ENCODE measurements at places on chromosomes 7 and 10. TPM values are rescaled to one million over a fixed set of nuclear protein-coding genes. Genes with fewer than 3 reads are reported as not detected.

THNSL1 gene
- 2.2 TPM for total RNA-seq

NPC1L1 gene
- not detected for total RNA-seq

MYO3A gene
- not detected for total RNA-seq

PDE6C gene
- not detected for total RNA-seq

TECTB gene
- not detected for total RNA-seq

ALOX5 gene
- 6.8 TPM for total RNA-seq

- DNase-seq = no peak
- no peaks in the 10 kb centered on the region for H3K4me1 ChIP-seq
- H3K4me3 ChIP-seq = no peak overlapping the region
These were observed 39.8 kb upstream of the C10orf67 start for GRCh38 chr10:23384364-23384763.

GRCh38 chr7:47816647-47817046 is 131.6 kb downstream of the PKD1L1 start:
- peaks cover 2% of the 10 kb centered on the region for H3K27me3 ChIP-seq
- no peak for DNase-seq
- no peak overlapping the region for H3K27ac ChIP-seq
- H3K4me3 ChIP-seq = no peak overlapping the region
- no peaks in the 10 kb centered on the region for H3K36me3 ChIP-seq

GRCh38 chr7:20440472-20441105 is 109.9 kb downstream of the ITGB8 start:
- DNase-seq = peak; percentile 16
- no peak overlapping the region for H3K27ac ChIP-seq
- no peaks in the 10 kb centered on the region for H3K36me3 ChIP-seq
- no peaks in the 10 kb centered on the region for H3K27me3 ChIP-seq
- H3K4me1 ChIP-seq = no peaks in the 10 kb centered on the region
- no peak overlapping the region for H3K4me3 ChIP-seq

DNA sequence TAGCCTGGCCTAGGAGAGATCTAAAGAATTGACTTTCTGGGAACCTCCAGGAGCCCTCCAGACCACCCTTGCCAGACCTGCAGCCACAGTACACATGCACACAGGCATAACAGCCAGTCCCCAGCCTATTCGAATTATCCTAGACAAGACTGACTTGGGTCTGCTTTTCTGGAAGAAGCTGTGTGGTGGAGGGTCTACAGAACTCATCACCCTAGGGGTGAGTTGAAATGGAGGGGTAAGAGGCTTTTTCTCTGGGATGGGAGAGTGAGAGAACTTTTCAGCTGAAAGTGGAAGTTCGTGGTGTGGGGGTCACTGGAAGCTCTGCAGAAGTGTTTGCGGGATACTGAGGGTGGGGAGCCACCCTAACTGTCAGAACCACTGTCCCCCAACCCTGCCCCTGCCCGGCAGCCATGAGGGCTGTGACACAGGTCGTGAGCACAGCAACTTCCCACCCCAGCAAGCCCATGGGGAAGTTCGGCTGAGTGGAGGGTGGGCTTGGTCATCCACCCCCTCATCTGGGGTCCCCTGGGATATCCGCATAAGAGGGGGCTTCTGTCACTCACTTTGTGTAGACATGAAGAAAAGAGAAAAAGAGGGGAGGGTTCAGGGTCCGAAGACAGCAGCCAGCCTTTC is 7.8 kb downstream of the TLX1 start:
- no peaks in the 10 kb centered on the region for H3K36me3 ChIP-seq
- H3K27me3 ChIP-seq = peaks cover 95% of the 10 kb centered on the region
- no peak overlapping the region for H3K27ac ChIP-seq
- no peak for DNase-seq
- H3K4me1 ChIP-seq = peaks cover 27% of the 10 kb centered on the region

DNA sequence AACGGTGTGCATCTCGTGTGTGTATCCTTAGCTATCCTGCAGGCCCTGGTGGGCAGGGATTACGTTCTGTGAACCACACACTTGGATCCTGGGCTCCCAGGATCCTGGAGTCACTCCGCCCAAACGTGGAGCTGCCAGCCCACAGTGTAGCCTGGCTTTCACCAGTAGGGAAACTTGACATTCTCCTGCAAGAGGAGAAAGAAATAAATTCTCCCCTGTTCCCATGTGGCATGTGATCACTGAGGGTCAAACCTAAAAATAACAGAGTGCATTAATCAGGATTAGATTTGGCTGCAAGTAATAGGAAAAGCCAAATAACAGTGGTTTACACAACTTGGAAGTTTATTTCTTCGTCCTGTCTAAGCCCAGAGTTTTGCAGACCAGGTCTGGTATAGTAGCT is 32.3 kb downstream of the PALD1 start:
- no peak for DNase-seq
- H3K4me1 ChIP-seq = peaks cover 2% of the 10 kb centered on the region
- H3K27ac ChIP-seq = no peak overlapping the region
- no peak overlapping the region for H3K4me3 ChIP-seq
- H3K27me3 ChIP-seq = peaks cover 26% of the 10 kb centered on the region

DNA sequence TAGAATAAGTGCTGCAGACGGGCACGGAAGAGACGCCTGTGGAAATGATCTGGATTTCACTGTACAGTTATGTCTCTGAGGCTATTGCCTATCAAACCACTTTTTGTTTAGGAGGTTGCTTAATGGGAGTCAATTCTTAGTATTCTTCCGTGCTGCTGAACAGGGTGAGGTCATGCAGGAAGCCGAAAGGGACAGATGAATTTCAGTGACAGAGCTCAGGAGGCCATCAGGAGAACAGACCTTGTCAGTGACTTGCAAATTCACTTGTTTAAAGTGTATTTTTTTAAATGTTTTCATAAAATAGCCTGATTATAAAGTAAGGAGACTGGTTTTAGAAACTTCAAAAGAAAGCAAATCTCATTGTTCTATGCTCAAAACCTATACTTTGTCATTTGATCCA is 58.9 kb downstream of the XRCC2 start:
- no peak overlapping the region for H3K27ac ChIP-seq
- no peaks in the 10 kb centered on the region for H3K27me3 ChIP-seq
- no peak overlapping the region for H3K4me3 ChIP-seq
- DNase-seq = no peak
- H3K4me1 ChIP-seq = no peaks in the 10 kb centered on the region

GRCh38 chr7:105297985-105298384 is 90.7 kb downstream of the SRPK2 start:
- H3K27ac ChIP-seq = peak overlapping the region; percentile 76
- no peaks in the 10 kb centered on the region for H3K27me3 ChIP-seq

GRCh38 chr7:97697396-97697795 is 34.5 kb upstream of the TAC1 start:
- no peaks in the 10 kb centered on the region for H3K4me1 ChIP-seq
- no peak for DNase-seq
- no peak overlapping the region for H3K4me3 ChIP-seq
- H3K27me3 ChIP-seq = no peaks in the 10 kb centered on the region

DNA sequence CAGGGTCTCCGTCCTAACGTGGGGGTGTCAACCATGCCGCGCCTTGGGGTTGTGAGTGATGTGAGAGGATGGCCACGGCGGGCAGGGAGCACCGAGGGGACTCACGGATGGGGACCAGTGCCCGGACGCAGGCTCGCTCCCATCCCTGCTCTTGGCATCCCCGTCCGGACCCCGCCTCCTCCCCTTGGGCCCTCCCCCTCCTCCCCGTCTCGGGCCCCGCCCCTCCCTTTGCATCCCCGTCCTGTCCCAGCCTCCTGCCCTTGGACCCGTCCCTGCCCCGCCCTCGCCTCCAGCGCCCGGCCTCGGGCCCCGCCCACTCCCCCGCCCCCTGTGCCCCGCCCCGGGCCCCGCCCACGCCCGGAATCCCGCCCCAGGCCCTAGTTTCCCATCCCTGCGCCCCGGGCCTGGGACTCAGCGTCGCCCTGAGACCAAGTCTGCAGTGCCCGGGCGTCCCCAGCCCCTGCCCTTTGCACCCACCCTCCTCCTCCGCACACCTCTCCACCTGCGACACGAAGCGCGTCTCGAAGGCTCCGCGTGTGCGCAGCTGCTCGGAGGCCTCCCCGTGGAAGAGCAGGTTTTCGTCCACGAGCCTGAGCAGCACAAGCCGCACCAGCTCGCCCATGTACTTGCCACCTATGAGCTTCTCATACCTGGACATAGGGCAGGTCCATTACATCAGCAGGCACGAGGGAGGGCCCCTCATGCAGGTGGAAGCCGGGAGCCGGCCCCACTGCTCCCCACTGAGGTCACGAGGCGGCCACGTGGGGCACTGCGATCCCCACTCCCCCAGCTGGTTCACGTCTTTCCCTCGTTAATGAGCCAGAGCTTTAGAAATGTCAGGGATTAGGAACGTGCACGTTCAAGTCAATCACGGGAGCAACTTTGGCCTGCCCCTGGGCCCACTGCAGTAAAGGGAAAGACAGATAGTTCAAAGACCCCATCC is 5.1 kb upstream of the MYL7 start:
- peak overlapping the region; percentile 39 for H3K4me3 ChIP-seq
- H3K27ac ChIP-seq = no peak overlapping the region
- no peaks in the 10 kb centered on the region for H3K36me3 ChIP-seq
- H3K27me3 ChIP-seq = peaks cover 17% of the 10 kb centered on the region
- peaks cover 6% of the 10 kb centered on the region for H3K4me1 ChIP-seq

- H3K36me3 ChIP-seq = no peaks in the 10 kb centered on the region
- no peak overlapping the region for H3K27ac ChIP-seq
- H3K27me3 ChIP-seq = no peaks in the 10 kb centered on the region
- DNase-seq = no peak
- H3K4me1 ChIP-seq = no peaks in the 10 kb centered on the region
These were observed 742.1 kb downstream of the GRID1 start for GRCh38 chr10:85624511-85624910.

DNA sequence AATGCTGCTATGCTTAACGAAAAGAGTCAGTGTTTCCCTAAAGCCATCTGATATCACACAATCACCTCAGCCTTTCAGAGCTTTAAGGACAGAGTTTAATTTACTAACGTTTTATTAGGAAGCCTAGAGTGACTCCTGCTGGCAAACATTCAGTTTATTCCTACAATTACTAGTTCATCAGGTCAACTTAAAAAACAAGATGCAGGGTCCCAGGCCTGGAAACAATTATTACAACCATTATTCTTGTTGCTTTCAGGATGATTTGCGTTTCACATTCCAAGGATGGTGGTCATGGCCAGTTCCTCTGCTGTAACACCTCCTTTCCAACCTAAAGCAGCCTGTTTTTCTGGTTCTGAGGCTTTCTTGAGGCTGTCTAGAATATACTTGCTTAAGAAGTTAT is 1.5 kb upstream of the FAM53B start:
- no peaks in the 10 kb centered on the region for H3K27me3 ChIP-seq
- peaks cover 17% of the 10 kb centered on the region for H3K36me3 ChIP-seq
- peaks cover 49% of the 10 kb centered on the region for H3K4me1 ChIP-seq

DNA sequence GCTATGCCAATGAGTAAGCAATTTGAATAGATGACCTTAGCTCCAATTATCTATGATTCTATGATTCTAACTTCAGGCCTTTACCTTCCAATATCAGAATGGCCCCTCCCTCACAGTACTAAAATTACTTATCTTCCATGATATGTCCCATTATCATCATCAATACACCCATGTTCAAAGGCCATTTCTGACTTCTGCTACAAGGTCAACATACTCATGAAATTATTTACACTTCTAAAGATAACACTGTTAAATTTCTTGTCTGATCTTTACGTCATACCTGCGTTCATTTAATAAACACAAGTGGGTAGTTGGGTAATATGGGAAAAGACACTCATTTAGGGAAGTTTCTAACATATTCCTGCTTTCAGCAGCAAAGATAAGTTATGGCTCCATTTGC is 21.2 kb downstream of the IMMP2L start:
- no peaks in the 10 kb centered on the region for H3K27me3 ChIP-seq
- no peak overlapping the region for H3K27ac ChIP-seq
- no peak for DNase-seq
- H3K36me3 ChIP-seq = no peaks in the 10 kb centered on the region

GRCh38 chr7:156003220-156004162 is 191.2 kb upstream of the SHH start:
- H3K27me3 ChIP-seq = peaks cover 3% of the 10 kb centered on the region
- no peaks in the 10 kb centered on the region for H3K36me3 ChIP-seq
- no peak overlapping the region for H3K4me3 ChIP-seq
- H3K4me1 ChIP-seq = no peaks in the 10 kb centered on the region
- H3K27ac ChIP-seq = no peak overlapping the region
- no peak for DNase-seq

DNA sequence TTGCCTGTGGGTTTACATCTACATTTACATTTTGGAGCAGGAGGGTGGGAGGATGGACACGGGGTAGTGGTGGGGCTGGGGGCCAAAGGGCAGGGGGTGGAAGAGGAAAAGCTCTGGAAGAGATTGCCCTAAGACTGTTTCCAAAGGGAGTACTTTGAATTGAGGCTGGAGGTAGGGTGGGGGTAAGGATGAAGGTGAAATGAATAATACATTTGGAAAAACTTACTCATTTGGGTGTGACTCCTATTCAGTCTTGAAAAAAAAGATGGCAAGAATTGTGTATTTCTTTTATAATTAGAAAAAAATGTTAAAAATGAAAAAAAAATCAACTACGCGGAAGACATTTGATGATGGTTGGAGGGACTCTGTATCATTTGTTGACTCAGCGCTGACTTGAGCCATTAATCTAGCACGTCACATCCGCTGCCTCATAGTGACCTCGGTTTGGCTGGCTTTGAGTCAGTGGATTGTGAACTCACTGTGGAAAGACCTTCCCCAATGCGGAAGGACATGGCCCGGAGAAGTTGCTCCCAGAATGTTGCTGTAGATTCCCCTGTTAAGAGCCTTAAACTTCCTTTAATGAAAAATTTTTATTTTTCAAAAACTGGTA is 2.8 kb downstream of the FAM180A start:
- no peaks in the 10 kb centered on the region for H3K4me1 ChIP-seq
- no peak overlapping the region for H3K4me3 ChIP-seq
- H3K27ac ChIP-seq = no peak overlapping the region
- H3K27me3 ChIP-seq = peaks cover 1% of the 10 kb centered on the region
- no peak for DNase-seq
- no peaks in the 10 kb centered on the region for H3K36me3 ChIP-seq

DNA sequence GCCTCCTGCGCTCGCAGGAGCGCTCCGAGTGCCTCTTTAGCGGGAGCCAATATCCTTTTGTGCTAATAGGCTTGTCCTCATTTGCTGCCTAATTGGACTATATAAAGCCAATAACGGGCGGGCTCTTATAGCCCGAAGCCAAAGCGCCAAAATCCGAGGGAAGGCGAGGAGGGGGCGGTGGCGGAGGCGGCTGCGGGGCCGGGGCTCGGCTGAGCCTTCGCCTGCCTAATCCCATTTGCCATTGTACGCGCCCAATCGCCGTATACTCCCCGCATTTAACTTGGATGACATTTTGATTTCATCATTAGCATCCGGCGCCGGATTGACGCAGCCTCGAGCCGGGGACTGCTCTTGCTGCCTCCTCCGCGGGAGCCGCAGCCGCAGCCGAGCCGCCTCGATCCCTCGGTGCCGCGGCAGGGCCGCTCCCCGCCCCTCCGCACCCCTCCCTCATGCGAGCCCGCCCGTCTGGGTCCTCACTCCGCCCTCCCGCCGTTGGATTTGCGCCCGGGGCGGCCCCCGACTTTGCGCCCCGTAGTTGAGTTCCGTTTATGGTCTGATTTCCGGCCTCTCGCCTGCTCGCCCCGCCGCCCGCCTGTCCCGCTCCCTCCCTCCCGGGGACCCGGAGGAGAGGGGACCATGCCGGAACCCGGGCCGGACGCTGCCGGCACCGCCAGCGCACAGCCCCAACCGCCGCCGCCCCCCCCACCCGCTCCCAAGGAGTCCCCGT is at the start of gene HMX3:
TSS of gene HMX3 (plus strand) at position 556 of the 727 bp plus-strand sequence. CDS start at position 637, 81 bp downstream.
- peaks cover 79% of the 10 kb centered on the region for H3K27me3 ChIP-seq
- H3K4me3 ChIP-seq = peak within 1 kb of the TSS; percentile 54
- peaks cover 6% of the 10 kb centered on the region for H3K36me3 ChIP-seq
- peaks cover 40% of the 10 kb centered on the region for H3K4me1 ChIP-seq

Measured in activated CD4-positive, alpha-beta memory T cell treated with anti-CD3 and anti-CD28 coated beads, Interleukin-2, amount 10 ng/mL, durations not matched to agents 7 days and 5 days (primary cell).